ENCODE measurements at places on chromosomes 4 and X.

DNA sequence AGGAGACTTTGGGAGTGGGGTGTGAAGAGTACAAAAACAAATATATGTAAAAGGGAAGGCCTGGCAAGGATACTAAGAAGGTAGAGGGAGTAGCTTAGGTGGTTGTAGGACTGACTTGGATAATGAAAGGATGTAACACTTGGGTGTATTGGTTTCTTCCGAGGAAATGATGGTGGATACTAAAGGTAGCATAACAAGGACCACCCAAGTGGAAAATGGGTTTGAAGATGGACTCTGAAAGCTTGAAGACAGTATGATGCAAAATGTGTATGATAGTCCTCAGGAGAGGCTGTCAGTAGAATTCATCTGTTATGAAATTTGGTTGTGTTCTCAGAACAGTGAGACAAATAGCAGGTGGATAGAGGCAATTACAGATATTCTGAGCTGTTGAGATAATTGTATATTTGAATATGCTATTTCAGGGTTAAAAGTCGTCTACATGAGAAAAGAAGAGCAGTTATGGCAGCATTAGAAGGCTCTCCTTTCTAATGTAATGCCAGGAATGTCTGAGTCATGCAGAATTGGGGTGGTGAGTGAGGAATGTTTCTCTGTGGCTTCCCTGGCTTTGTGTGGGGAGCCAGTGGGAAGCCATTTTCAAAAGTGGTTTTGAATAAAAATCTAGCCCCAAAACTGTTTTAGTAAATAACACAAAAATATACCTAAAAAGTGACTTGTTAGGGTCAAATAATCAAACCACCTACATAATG is 75.6 kb downstream of the FHIP1A start:
- DNase-seq, result no peak

DNA sequence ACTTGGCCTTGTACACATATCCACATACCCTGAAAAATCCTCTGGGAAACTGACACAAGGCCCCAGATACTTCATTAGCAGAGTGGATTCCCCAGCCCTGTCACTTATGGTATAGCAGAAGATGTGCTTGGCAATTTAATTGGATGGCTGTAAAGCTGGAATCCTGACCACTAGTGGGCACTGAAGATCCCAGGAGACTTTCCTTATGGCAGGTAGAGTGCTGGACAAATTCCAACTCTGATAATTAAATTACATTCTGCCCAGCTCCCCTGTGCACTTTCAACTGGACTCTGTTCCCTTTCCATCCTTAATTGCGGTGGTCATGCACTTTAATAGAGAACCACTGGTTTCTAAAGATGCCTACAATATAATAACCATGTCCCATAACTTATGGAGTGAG is 119.8 kb downstream of the DCK start:
- no peak for DNase-seq

DNA sequence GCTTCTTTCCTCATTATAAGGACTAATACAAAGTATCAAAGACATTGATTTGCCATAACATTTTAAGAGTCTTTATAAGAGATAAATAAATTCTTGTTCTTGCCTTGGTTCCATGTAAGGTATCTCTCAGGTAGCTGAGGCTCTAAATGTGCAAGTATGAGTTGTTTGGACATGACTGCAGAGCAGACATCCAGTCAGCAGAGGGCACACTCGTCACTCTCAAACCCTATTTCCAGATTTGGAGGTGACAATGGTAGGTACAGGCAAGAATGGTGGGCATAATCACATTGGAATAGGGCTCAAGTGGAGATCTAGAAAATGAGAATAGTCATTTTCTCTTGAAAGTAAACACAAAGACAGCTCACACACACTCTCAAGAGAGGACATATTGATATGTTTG is 133.3 kb upstream of the ZIC3 start:
- DNase-seq, result no peak

- DNase-seq, result no peak
Measured at GRCh38 chr4:6248394-6248793, 21.3 kb upstream of the WFS1 start.

- DNase-seq, result no peak
Measured at GRCh38 chr4:79227860-79228259, 98.0 kb downstream of the NAA11 start.

- DNase-seq, result no peak
Measured at GRCh38 chr4:53551958-53552357, 39.3 kb downstream of the LNX1 start.

DNA sequence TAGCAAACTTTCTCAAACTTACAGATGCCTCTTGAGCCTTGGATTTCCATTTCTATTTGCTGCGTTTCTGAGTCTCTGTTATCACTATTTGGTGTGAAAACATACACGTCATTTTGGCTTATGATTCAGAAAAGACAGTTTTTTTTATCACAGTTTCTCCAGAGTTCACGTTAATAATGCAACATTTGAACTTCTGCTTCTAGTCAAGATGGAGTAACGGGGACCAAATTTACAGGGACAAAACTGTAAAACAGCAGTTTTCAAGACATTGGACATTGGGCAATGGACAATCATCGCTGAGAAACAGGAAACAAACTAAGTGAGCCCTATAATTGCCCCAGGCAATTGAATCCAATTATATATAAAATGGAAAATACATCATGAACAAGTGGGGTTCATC is 36.2 kb upstream of the TASL start:
- no peak for DNase-seq

DNA sequence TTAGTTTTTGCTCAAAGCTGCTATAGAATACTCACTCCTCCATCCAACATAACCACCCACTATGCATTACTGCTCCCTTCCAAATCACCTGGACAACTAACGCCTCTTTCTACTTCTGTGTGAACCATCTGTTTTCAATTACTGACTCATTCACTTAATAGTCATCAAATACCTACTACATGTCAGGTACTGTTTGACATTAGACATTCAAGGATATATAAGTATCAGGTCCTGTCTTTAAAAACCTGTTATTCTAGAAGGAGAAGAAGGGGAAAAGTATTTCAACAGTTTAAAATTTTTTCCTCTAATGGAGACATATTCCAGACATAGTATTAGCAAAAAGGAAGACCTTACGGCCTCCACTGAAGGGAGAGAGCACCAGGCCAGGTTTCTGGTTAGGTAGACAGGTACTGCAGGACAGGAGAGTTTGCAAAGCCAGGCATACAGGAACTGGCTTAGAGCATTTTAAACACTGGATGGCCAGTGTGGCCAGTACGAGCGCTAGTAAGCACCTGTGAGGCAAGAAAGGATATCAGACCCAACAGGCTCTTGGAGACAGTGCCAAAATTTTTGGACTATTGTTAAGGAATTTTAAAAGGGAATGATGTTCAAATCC is 39.0 kb downstream of the SH3RF1 start:
- no peak for DNase-seq

DNA sequence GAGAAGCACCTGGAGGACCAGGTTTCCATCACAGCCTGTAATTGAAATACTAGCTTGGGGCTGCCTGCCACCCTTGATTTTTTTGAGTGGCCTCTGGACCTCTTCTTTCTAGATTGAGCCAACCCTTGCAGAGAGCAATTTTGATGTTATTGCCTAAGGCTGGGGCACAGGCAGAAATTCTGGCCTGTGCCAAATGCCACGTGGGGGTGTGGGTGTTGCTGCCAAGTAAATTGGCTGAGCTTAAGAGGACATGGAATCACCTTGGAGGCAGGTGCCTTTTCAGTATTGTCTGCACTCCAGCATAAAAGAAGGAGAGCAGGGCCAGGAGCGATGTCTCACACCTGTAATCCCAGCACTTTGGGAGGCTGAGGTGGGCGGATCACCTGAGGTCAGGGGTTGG is 286.1 kb upstream of the PRPS2 start:
- DNase-seq, result no peak

DNA sequence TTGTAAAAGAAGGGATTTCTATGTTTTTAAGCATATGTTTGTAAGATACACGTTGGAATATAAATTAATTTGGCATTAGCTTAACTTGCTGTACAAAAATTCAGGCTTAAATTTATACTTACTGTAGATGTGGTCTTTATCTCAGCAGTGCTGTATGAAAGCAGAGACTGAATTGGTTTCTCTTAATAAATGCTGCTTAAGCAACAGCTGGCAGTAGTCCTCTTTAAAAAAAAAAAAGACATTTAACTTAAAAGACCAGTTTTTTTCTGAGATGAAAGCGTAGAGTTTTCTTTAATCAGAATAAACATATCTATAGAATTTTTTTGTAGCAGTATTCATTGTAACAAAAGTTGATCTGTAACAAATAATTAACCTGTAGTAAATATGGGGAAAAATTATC is 124.6 kb downstream of the RAP1GDS1 start:
- no peak for DNase-seq

Measured in stimulated activated CD4-positive, alpha-beta T cell treated with anti-CD3 and anti-CD28 coated beads, Interleukin-4, amount 100 ng/mL, for 4 hours (primary cell).